H1 (cell line): ENCODE measurements at places on chromosomes 4 and X.

DNA sequence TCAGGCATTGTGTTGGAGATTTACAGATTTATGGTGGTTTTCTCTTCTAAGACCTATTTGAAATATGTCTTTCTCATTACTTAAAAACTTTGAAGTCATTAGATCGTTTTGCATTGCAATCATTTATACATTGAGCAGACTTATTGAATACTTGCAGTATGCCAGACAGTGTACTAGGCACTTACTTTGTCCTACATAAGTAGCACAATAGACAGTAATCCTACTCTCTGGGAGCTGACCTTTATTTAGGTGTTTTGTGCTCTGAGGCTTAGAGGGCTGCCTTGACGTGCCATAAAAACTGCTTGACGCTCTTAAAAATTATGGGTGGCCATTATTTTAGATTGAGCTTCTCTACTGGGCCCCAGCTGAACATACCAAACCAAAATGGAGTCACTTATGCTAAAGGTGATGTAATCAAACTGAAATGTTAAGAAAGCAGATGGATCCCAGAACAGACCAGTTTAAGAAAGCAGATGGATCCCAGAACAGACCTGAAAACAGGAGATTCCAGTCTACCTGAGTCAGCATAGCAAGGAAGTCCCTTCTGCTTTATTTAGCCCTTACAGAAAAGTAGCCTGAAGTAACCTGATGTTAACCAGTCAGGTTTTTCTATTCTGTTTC is 42.4 kb downstream of the PTTG2 start:
- no peaks in the 10 kb centered on the region for H3K36me3 ChIP-seq
- H3K27ac ChIP-seq = no peak overlapping the region; the same call in 1 of the 2 replicates
- H3K4me1 ChIP-seq = peaks cover 25% of the 10 kb centered on the region

DNA sequence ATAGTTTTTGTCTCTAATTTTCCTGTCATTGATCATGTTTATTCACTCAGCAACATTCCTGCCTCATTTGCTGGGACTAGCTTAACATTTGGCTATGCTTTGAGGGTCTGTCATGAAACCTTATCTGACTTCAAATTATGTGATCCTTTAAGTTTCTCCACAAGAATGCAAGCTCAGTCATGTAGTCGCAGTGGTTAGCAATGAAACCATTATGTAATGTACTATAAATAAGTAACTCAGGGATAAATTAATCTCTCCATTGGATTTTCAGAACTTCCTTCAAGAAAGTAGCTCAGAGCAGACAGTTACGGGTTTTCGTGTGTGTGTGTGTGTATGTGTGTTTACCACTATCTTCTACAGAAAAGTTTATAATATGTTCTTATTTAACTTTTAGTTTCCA is 993.6 kb downstream of the ADGRL3 start:
- no peak overlapping the region for H3K4me3 ChIP-seq
- H3K27me3 ChIP-seq = no peaks in the 10 kb centered on the region
- no peaks in the 10 kb centered on the region for H3K36me3 ChIP-seq
- H3K27ac ChIP-seq = no peak overlapping the region

DNA sequence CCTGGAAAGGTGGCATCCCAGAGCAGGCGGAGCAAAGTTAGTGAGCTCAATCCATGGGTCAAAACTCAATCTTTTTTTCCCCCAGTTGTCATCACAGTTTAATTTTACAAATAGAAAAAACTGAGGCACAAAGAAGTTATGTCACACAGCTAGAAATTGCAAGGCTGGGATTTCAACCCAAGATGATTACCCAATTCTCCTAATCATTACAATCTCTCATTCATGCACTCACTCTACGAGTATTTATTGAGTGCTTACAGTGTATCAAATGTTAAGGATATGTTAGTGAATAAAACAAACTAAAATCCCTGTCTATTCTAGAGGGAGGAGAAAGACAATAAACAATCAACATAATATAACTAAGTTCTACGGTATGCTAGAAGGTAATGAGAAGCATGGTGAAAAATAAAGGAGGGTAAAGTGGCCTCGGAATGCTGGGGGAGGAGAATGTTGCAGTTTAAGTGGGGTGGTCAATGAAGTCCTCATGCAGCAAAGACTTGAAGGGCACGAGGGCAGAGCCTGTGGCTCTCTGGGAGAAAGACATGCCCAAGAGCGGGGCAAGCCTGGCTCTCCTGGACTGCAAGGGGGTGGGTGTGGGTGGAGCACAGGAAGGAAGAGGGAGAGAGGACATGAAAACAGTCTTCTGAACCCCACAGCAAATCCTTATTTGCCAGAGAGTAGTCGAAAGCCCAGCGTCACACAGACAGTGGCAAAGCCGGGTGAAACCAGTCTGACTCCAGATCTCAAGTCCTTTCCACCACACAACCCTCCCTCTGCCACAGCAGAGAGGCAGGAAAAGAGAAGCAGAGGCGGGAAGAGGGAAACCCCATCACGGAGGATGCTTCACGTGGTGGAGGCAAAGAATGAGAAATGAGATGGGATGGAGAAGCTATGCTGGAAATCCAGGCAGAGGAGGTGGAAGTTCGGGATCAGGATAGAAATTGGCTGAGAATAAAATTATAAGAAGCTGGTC is 48.3 kb downstream of the RAB33B start:
- no peak overlapping the region for H3K27ac ChIP-seq
- H3K27me3 ChIP-seq = no peaks in the 10 kb centered on the region
- H3K4me1 ChIP-seq = no peaks in the 10 kb centered on the region; the same call in 1 of the 2 replicates
- no peaks in the 10 kb centered on the region for H3K36me3 ChIP-seq
- DNase-seq = no peak

DNA sequence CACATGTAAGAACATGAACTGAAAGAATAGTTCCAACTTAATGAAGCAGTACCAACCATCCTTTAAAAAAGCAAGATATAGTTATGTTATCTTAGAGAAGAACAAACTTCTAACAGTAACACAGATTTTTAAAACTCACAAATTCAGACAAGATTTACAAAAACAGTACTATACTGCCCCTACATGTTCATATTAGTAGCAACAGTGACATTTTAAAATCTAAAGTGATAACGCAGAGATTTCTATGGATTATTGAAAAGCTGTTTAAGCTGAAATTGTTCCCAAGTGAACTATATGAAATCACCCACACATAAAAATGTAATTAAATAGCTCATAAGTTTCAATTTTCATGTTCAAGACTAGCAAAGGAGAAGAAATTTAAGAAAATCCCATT is 166.0 kb downstream of the FBXW7 start:
- H3K27ac ChIP-seq = no peak overlapping the region
- no peaks in the 10 kb centered on the region for H3K4me1 ChIP-seq
- H3K4me3 ChIP-seq = no peak overlapping the region
- no peaks in the 10 kb centered on the region for H3K36me3 ChIP-seq

GRCh38 chr4:144582975-144583374 is 63.0 kb upstream of the HHIP start:
- no peaks in the 10 kb centered on the region for H3K4me1 ChIP-seq
- H3K36me3 ChIP-seq = no peaks in the 10 kb centered on the region
- H3K4me3 ChIP-seq = no peak overlapping the region
- H3K27me3 ChIP-seq = no peaks in the 10 kb centered on the region
